ENCODE measurements at places on chromosomes 16 and 17. TPM values are rescaled to one million over a fixed set of nuclear protein-coding genes. Genes with fewer than 3 reads are reported as not detected.

DNA sequence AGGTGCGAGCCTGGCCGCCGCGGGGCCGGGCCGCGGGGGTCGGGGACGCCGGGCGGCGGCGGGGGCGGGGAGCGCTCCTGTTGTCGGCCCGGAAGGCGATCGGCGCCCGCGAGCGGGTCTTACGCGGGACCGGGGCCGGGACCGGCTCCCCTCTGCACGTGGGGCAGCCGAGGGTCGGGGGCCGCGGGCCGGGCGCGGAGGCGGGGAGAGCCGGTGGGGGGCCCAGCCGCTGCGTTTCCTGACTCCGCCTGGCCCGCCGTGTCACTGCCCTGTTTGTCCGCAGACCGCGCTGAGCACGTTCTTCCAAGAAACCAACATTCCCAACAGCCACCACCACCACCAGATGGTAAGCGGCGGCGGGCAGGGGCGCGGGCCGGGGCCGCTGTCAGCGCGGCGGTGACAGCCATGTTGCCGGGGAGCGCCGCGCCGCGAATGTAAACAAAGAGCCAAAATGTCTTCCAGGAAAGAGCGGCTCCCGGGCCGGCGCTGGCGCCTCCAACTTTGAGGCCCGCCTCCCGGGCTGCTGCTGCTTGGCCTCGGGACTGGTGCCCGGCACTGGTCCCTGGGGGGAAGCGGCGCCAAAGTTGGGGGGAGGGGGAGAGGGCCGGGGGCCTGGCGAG, 586 bp downstream of the UBALD2 start:
- peak; percentile 86 for DNase-seq

- DNase-seq: peak; percentile 84
These were observed 134.8 kb downstream of the HS3ST2 start for GRCh38 chr16:22948603-22949368.

- peak; percentile 65 for DNase-seq
These were observed 2.4 kb downstream of the UTS2R start for GRCh38 chr17:82373731-82374625.

DNA sequence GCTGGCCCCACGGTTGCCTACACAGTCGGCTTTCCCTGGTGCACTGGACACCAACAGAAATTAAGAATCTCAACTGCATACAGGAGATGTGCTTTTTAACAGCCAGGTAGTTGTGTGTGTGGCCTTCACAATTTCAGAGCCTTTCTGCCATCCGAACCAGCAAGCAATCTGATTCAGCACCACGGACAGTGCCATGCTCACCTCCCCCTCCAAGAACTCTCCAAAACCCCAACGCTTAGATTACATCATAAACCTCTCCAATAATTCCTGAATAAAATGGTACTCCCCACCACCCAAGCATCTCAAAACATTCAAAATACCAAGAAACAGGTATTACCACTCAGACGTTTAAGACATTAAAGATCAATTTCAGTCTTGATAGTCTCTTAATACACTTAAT, 31.8 kb downstream of the USP7 start:
- peak; percentile 74 for DNase-seq

DNA sequence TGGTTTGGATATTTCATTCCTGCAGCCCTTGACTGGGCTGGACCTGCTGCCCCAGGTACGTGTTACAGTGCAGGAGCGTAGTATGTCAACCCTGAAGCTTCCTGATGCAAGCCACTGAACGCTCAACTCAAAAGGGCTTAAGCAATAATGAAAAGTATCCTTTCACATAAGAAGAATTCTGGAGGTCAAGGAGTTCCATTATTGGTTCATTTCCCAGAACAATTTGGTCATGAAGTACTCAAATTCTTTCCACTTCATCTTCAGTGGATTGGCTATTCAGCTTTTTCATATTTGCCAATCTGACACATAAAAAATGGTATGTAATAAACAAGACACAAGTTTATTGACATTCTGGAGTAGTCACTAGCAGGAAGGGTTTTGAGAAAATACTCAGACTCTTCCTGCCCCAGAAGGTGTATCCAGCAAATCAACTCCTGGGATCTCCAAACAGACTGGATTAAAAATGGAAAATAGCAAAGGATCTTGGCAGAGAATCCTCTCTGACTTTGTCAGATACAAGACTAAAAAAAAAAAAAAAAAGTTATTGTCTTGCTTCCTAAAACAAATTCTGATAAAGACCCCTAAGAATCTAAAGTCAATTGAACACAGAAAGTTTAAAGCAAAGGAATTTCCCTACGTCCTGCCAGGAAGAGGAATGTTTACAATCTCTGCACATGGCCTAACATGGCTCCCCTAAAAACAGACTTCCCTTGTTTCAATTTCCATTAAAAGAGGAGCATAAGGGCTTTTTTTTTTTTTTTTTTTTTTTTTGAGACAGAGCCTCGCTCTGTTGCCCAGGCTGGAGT, 37.5 kb upstream of the WSB1 start:
- DNase-seq: no peak

GRCh38 chr17:62827746-62828485, 19.8 kb upstream of the MARCHF10 start:
- no peak for DNase-seq

DNA sequence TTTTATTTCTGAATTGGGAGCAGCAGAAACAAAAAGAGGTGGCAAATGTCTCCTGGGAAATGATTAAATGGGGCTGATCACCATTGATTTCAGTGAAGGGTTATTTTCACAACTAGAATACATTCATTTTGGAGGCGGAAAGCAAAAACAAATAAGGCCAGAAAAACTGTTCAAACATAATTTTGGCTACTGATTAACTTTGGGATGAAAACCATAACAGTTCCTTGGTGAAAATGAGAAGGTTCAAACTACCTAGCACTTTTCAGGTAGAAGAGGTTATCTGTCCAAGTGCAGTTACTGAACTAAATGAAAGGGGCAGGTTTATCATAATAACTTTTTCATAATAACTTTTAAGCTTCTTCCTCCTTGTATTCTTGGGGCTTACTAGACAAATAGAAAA, 718.5 kb downstream of the CDH11 start:
- DNase-seq: no peak

GRCh38 chr17:1829216-1829591, 498 bp downstream of the SMYD4 start:
- DNase-seq: no peak

GRCh38 chr16:22023505-22023904, 15.6 kb downstream of the MOSMO start:
- DNase-seq: no peak

DNA sequence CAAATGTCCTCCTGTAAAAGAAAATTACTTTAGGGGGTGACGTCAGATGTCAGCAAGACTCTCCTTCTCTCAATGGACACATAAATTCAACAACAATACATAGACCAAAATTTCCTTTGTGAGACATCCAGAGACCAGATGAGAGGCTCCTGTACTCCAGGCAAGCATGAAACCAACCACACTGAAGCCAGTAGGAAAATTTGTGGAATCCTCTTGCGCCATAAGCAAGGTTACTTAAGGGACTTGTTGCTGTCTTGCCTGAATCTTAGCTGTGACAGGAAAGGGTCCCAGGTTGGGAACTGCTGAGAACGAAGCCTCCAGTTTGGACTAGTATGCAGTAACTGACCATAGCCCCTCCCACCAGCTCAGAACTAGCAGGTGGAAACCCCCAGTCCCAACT, 56.0 kb downstream of the CEP112 start:
- DNase-seq: no peak

- DNase-seq: no peak
These were observed 7.3 kb downstream of the TEX2 start for GRCh38 chr17:64255764-64256163.

DNA sequence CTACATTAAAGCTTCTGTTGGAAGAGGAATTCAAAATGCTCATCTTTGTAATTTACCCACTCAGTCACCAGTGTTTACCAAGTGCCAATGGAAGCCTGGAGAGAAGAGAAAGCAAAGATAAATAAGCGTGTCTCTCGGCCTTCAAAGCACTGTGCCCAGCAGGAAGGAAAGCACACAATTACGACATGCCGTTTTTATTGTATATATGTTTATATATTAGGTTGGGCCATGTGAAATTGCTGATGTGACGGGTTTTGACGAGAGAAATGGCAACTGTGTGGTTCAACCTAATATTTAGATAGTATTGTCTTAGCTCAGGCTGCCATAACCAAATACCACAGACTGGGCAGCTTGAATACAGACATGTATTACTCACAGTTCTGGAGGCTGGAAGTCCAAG, 79.3 kb upstream of the HSBP1 start:
- no peak for DNase-seq

- no peak for DNase-seq
These were observed 24.6 kb downstream of the MEAK7 start for GRCh38 chr16:84479716-84480450.

- no peak for DNase-seq
These were observed 29.9 kb downstream of the NKD1 start for GRCh38 chr16:50578137-50578536.

GRCh38 chr17:73200476-73200875, 7.6 kb downstream of the COG1 start:
- no peak for DNase-seq

DNA sequence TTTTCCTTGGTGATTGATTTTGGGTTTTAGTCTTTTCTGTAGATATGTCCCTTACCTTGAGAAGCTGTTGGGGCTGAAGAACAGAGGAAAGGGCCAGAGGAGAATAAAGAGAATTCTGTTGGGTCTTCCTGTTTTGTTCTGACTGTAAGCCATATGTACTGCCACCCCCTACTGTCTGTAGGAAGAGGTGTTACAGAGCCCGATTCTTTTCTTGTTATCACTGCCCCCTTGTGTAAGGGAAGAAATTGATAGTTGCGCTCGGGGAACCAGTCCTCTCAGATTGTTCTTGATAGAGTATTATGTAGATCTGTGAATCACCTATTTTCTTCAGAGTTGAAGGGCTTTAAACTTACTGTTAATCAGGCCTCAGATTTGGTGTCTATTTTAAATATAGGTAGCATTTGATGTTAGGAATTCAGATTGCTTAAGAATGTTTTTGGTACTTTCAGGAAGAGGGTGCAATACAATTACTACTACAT, 2.4 kb downstream of the TANC2 start:
- DNase-seq: peak; percentile 81

GRCh38 chr17:41354536-41354935, 3.9 kb upstream of the KRT33A start:
- no peak for DNase-seq

DNA sequence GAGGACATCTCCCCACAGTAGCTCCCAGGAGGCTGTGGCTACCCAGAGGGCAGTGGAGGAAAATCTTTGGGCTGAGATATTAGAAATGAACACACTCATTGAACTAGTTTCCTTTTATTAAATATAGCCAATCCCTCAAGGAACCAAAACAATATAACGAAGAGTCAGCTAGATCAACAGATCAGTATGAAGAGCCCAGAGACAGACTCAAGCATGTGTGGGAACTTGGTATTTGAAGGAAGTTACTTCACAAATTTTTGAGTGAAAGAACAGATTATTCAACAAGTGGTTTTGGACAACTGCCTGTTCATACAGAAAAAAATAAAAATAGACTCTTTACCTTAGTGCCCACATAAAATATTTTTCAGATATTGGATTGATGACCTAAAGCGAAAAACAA, 183.6 kb upstream of the PMFBP1 start:
- DNase-seq: no peak

DNA sequence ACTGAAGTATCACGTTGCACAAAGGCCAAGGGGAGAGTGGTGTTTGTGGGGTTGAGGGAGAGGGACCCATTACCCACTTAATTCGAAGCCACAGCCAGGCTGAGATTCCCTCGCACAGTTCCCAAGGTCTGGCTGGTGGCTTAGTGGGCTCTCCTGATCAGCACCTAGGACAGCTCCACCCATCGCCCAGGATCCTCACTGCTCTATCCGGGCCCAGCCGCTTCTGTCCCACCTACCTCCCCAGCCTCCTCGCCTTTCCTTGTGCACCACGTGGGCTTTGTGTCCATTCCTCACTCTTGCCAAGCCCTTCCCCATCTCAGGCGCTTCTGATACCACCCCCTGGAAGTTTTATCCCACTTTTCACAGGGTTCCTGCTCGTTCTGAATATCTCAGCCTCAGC, 163.5 kb downstream of the CCT6B start:
- DNase-seq: peak; percentile 87

DNA sequence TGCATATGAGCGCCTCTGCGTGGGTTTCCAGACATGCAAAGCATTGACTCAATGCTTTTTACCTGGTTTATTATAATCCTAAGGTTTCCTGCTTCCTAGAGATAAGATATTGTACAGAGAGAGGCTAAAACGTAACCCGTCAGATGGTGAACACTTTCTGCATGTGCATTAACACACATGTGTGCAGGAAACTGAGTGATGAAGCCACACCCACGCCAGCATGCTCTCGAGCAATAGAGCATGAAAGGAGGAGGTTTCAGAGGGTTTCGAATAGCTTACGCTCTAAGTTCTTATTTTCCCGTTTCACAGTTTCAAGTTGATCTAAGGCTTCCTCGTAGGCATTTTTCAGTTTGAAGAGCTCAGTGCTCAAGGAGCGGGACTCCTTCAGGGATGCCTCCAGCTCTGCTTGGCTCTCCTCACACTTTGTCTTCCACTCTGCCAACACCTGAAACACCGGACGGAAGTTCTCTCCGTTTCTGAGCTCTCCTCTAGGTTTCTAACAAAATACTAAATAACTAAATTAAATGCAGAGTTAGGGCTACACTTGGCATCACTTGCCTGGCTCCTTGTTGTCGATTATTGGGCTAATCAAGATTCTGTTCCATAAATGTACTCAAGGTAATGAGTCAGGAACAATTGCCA, 23.2 kb downstream of the MYH3 start:
- DNase-seq: no peak

- DNase-seq: no peak
These were observed 62.1 kb downstream of the MYO1D start for GRCh38 chr17:32814836-32815235.

- no peak for DNase-seq
These were observed 29.7 kb upstream of the PEMT start for GRCh38 chr17:17621254-17621653.

GRCh38 chr17:31724619-31725018, 134.4 kb downstream of the COPRS start:
- DNase-seq: no peak

GRCh38 chr16:19284207-19284606, 1.3 kb upstream of the CLEC19A start:
- DNase-seq: no peak

CKLF gene
- total RNA-seq: 34.7 TPM

SP6 gene
- 0.10 TPM for total RNA-seq

TPSG1 gene
- total RNA-seq: not detected

UNK gene
- 17.9 TPM for total RNA-seq

RPL26 gene
- 1,833 TPM for total RNA-seq

OR1D5 gene
- not detected for total RNA-seq

All from H7 (cell line).